NCI-H1105 treated with DMSO at 0.1 percent for 48 hours (cell line): ENCODE measurements at places on chromosomes 5 and 9.

GRCh38 chr5:93415819-93416218 lies 165.2 kb downstream of the NR2F1-AS1 start:
- no peak for DNase-seq

- DNase-seq = no peak
Measured at GRCh38 chr9:136684799-136685198, 2.5 kb downstream of the AGPAT2 start.

DNA sequence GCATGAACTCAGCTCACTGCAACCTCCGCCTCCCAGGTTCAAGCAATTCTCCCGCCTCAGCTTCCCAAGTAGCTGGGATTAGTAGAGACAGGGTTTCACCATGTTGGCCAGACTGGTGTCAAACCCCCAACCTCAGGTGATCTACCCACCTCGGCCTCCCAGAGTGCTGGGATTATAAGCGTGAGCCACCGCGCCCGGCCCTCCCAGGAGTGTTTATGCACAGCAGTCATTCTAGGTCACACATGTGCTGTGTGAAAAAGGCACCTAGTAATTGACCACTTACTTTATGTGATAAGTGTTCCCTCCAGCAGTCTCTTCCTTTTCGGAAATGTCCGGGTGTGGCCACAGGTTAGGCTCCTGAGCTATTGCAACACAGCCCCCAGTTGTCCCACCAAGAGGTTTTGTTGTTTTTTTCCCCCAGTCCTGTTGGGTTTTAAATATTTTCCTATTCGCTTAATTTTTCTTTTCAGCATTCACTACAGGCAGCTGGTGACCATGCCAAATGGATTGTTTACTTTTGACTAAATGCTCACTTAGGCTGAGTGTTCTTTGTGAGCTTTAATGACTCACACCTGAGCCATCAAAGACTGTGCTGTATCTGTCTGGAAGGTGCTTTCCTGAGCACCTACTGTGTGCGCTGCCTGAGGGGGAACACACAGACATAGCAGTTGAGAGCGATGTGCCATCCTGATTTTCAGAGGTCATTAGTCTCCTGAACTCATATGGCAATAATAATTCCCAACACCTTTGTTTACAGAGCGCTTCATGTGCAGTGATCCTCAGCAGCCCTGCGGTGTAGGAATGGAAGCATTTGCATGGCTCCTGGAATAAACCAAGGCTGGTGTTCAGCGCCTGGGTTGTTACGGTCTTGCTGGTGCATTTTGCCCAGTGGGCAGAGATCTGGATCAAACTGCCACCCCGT lies 94.3 kb downstream of the MVB12B start:
- DNase-seq = peak; percentile 87

- DNase-seq = no peak
Measured at GRCh38 chr5:66186108-66186507, 42.0 kb downstream of the SREK1 start.

GRCh38 chr9:81531511-81531910 lies 157.8 kb downstream of the TLE1 start:
- no peak for DNase-seq
